Activated CD4-positive, alpha-beta T cell treated with anti-CD3 and anti-CD28 coated beads for 4 hours (primary cell): ENCODE measurements at places on chromosomes 12 and 14.

GRCh38 chr12:90945070-90945649, 9.8 kb downstream of the CCER1 start:
- DNase-seq = no peak

- DNase-seq = no peak
These were observed 50.8 kb upstream of the ISM2 start for GRCh38 chr14:77549451-77549850.

DNA sequence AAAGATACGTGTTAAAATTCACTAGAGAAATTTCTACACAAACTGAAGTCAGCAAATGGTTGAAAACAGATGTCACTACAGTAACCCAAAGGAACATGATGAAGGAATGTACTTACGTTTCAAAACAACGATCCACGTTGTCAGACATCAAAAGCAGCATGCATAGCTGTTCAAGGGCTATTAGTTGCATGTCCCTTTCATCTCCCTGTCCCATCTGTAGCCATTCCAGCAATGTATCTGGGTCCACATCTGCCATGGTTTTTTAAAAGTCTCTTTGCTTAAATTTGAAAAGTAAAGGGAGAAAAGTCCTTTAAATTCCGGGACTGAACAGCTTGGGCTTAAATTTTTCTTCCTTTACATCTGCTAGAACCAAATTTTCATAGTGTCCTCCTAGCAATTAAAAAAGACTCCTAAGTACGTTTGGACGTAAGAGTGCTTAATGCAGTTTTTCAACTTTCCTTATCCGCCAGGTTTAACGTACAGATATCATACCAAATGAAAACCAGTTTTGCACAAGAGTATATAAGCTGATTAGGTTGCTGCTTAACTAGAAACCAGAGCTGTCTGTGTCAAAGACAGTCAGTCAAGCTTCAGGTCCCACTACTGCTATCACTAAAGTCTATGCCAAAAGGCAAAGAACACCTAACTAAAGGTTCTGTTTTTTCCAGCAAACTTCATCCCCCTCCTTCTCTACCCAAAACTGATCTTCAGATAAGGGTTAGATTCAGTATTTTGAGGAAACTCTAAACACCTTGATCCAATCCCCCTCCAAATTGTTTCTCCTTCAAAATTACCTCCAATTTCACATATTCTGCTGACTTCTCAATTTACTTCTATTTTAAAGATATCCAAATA, 1.7 kb downstream of the HECTD1 start:
- DNase-seq = no peak

DNA sequence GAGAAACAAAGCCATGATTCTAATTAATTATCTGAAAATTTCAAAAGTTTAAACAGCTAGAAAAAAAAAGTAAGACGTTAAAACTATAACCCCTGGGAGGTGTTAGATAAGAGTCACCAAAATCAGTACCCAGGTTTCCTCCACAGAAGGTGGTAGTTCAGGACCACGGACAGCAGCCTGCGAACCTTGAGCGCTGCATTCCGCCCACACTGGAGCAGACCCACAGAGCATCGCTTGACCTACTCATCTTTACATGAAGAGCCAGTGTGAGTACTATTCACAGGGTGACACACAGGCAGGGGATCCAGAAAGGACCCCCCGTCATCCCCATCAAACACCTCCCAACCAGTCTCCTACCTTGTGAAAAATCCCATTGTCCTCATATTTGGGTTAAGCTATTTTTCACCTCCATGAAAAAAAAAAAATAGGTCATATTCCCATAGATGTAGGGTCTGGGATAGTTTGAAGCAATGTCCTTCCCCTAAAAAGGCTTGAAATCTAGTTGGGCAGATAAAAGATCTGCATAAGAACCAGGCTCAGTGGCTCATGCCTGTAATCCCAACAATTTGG, 8.8 kb upstream of the CHGA start:
- DNase-seq = peak; percentile 22

DNA sequence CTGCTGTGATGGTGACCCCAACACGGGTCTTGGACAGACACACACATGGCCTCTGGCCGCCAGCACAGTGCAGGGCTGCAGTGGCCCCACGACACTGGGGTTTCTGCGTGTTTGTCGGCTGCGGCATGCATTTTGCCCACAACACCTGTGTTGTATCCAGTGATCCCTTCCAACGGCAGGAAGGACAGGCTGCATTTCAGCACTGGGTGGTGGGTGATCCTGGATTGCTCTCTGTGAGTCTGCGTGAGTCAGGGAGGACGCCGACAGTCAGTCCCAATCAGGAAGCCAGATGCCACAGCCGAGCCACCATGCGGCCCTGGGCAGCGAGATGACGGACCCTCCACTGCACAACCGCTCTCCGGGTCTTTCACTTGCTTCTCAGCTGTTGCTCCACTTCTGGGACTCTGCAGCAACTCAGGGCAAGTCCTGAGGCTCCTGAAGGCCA, 20.6 kb downstream of the LRTM2 start:
- no peak for DNase-seq

DNA sequence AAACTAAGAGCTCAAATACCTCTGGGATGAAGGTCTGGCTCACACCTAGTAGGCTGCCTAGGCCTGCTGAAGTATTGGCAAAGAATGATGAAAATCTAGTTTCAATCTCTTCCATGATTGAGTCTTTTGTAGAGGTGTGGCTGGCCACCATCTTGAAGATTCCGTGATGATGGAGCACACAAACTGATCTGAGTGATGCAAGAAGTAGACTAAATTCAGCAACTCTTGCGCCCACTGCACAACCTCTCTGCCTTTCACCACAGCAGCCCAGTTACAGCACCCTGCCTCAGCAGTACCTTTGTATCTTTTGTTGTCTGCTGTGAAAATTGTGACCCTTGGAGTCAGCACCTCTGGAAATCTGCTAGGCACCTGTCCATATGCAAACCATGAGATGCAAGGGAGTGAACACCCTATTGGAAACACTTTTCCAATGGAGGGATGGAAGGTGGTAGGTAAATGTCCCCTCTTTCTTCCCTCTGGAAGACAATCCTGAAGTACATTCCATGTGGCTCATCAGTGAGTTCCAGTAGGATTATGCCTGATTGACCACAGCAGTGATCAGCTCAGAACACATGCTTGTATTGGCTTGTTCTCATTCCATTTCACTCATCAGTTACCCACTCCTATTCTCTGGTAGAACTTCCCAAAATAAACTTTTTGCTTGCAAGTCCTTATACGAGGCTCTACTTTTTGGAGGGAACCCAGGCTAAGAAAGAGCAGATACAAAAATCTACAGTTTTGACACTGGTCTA, 58.6 kb downstream of the BTBD7 start:
- DNase-seq = no peak

DNA sequence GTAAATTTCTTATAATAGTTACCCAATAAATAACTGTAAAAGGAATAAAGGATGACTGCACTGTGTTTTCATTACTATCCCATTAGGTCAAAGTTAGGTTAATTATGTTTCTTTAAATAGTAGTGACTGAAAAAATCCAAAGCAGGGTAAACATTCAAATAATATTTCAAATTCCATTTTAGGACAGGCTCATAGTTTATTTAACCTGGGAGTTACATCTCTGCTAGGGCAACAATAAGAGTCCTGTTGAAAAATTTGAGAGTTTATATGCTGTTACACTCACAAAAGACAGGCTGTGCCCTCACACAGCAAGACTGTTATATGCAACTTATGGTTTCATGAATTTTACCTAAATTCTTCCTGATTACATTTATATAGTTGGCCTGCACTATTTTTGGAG, 8.0 kb downstream of the ERP27 start:
- no peak for DNase-seq
